Activated CD4-positive, alpha-beta T cell treated with anti-CD3 and anti-CD28 coated beads, Interleukin-2, amount 50 U/mL, for 1 hour (primary cell): ENCODE measurements at places on chromosomes 7 and 10.

- no peak for DNase-seq
Measured at GRCh38 chr7:46233585-46234329, 312.7 kb upstream of the IGFBP3 start.

- DNase-seq, result no peak
Measured at GRCh38 chr10:25210265-25210664, 35.5 kb downstream of the GPR158 start.

GRCh38 chr7:90720984-90721760 lies 125.1 kb downstream of the CDK14 start:
- DNase-seq, result no peak

DNA sequence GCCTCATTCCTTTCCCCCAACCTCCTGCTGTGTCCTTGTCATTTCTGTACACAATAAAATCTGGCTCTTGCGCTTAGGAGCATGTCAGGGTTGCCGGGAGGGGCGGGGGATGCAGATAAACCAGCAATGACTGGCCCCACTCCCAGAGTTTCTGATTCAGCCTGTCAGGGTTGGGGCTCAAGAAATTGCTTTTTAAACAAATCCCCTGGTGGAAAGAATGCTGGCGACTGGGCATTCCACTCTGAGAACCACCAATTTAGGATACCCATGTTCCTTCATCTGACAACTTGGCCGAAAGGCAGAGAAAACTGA lies 376.4 kb downstream of the TCERG1L start:
- no peak for DNase-seq

GRCh38 chr10:100886091-100886490 lies 26.7 kb upstream of the SLF2 start:
- DNase-seq, result no peak

GRCh38 chr7:16900209-16900768 lies 18.5 kb upstream of the AGR3 start:
- no peak for DNase-seq

DNA sequence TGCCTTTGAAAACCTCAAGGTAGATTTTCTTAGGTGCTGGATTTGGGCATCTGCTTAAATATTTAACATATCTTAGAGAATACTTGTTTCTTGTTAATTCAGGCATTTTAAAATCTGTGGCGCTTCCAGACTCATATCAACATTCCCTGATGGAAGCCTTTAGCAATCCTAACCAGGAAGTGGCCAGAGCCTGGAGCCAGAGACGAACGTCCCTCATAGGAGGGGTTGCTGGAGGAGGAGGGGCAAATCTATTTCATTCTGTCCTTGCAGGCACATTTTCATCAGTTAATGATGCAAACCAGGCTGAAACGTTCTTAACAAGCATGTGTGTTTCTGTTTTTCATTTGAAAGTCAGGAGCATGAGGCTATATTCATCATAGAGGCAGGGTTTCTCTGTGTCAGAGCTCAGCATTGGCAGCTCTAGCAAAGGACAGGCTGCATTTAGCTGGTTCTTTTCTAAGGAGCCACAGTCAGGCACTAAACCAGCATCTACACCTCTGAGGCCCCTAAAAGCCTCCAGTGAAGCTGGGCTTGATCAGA lies 17.8 kb upstream of the IFIT2 start:
- no peak for DNase-seq

- no peak for DNase-seq
Measured at GRCh38 chr7:14073543-14073942, 84.1 kb upstream of the ETV1 start.

DNA sequence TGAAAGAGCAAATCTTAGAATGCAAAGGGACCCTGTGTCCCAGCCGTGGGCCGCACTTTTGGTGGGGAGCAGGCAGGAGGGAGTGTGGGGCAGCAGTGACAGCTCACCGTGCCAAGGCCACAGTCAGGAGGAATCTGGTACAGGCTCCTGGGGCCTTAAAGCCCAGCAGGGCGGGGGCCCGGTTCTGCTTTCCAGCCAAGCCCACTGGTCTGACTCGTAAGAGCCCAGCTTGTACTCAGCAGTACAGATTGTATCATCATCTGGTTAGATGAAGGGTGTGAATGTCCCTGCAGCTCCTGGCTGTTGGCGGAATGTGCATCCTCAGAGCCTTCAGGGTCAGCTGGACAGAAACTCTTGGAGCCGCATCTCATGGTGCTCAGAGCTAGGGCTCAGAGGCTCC lies 30.5 kb upstream of the TRIM8 start:
- no peak for DNase-seq

DNA sequence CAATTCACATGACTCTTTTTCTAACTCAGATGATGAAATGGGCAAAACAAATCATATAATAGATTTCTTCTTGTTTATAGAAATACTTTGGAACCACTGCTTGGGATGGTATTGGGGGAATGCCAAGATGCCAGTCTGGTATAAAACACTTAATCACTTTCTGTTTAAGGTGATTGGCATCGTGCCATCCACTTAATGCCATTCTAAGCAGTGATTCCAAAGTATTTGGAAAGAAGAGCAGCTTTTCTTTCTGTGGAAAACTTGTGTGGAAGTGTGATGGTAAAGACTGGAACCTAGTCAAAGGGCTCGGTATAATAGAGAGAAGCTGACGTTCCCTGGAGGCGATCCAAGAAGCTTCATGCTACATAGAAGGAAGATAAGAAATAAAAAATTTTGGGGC lies 120.6 kb downstream of the TMEM26 start:
- no peak for DNase-seq

DNA sequence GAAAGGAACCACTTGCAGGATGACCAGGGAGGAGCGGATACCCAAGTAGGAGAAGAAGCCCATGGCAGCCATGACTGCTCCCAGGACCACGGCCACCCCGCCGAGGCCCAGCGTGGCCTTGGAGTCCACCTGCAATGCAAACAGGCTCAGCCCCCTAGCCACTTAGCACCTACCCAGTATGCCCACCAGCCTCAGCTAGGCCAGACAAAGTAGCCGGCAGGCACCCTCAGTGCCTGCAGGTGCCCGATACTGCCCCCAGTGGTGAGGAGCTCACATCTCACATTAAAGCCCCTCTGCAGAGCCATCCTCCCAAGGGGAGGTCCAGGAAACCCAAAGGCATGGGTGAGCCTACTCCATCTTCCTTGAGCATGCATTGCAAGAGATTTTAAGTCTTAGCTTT lies 6.6 kb downstream of the NPC1L1 start:
- peak; percentile 30 for DNase-seq

DNA sequence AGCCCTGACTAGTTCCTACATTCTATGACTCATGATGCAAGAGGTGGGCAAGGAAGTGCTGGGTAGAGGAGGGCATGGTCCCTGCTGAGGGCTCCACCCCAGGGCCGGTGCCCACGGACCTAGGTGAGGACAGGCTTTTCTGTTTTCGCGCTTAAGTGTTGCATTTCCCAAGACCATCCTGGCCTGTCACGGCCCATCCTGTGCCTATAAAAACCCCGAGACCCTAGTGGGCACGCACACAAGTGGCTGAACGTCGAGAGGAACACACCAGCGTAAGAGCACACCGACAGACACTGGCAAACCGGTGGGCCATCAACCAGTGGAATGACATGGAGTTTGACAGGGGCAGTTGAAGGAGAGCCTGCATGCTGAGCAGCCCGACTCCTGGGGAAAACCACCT lies 680.7 kb upstream of the GHITM start:
- no peak for DNase-seq

DNA sequence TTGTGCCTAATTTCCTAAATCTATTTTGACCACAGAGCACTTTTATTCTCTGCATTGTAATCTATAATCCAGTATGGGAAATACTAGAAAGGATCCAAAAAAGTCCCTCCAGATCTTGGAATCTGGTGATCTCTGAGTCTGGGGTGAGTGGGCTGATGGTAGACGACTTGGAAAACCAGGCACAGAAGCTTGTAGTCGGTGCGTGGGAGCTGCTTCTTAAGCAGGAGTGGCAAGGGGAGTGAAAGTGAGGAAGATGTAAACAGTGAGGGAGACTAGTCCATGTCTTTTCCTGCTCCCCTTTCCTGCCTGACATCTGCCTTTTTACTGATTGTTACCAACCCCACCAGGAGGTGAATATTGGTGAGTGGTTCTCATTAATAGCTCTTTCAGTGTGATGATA lies 6.8 kb downstream of the AUTS2 start:
- no peak for DNase-seq

DNA sequence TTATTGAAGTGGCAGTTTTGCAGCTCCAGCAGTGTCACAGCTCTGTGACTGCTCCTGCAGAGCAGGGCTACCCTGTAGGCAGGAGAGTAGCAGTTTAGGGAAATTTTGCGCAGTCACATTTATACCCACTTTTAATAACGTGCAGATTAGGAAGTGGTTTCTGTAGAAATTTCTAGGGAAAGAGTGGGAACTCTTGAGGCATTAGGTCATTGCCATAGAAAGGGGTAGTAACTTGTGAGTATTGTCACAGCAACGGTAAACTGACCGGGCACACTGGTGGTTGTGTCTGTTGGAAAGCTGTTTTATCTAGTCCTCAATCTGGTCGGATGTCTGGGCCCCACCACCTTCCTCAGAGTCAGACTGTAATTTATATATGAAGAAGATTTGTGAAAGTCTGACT lies 51.9 kb downstream of the CDC14C start:
- DNase-seq, result no peak

DNA sequence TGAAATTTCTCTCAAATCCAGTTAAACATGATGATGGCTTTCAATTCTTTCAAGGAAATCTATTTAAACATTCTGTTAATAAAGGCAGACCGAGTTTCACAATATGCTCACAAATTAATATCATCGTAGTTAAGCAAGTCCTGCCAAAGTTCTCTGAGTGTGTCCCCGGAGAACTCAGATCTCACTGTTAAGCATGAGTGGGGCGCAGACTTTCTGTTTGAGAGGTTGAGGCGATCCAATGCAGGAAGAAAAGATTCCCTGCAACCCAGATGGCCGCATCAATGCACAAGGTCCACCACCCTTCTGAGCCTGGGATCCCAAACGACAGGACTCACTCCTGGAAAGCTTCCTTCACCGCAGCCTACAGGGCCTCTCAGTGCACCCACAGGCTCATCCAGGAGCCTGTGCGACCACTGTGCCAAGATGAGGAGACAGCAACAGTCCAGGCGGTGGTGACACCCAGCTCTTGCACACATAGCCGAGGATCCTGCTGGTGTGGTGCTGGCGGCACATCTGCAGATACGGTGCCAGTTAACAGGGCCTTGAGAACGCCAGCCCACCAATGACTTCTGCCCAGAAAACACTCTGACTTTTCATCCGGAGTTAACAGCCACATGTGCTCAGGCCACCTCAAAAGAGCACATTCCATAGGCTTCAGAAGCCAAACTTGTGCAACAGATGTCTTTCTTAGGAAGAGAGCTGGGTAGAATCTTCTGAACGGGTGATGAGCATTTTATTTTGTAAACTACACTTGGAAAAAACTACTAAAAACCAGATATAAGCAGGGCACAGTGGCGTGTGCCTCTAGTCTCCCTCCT lies 102.1 kb downstream of the ZRANB1 start:
- no peak for DNase-seq

- DNase-seq, result no peak
Measured at GRCh38 chr10:124961248-124961570, 19.3 kb downstream of the ZRANB1 start.

GRCh38 chr7:76204147-76204546 lies 2.5 kb downstream of the SRRM3 start:
- no peak for DNase-seq

GRCh38 chr10:12022580-12023257 lies 19.9 kb downstream of the UPF2 start:
- no peak for DNase-seq

GRCh38 chr7:32347244-32347828 lies 142.8 kb downstream of the LSM5 start:
- peak; percentile 6 for DNase-seq

DNA sequence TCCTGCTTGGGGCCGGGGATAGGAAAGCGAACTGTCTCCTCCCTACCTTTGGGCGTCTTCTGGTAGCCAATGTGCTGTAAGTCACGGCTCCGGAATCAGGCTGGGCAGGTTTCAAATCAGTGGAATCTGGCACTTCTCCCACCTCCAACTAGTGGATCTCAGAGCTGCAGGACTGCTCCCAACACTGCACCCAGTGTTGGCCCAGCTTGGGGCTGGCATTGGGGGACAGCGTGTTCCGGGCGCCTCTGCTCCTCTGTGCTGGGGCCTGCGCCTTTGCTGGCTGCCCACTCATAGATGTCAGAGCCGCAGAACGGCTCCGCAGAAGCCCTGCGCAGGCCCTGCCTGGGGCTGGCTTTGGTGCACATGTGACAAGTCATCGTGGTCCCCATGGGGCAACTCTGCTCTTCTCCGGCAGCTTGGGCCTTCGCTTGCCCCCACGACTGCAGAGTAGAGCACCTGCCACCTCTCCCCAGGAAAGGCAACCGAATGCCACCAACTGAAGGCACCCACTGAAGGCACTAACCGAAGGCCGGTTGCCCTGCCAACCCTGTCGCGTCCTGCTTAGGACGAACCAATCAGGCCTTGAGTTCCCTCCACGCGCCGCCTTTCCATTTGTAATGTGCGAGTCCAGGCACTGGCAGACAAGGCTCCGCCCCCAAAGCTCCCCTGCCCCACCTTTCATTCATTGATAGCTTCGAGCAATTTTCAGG lies 85.5 kb upstream of the ABI1 start:
- no peak for DNase-seq

GRCh38 chr7:47553309-47553708 lies 28.6 kb downstream of the TNS3 start:
- no peak for DNase-seq

GRCh38 chr7:104963991-104964385 lies 50.0 kb upstream of the KMT2E start:
- DNase-seq, result no peak

DNA sequence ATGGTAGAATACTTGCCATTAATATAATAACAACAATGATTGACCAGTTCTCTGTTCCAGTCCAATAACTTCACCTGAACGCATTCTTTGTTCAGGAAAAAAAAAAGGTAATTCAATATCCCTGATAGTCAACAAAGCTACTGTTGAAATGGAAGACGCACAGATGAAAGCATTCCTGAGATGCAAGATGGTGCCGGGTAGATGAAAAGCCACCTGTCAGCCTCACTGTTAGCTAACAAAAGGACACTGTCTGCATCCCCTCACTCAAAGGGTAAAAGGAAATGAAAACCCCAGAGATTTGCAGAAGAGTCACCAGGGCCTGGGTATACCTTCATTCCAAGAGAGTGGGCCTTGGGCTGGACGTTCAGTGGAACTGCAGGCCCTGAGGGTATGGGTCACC lies 357.4 kb downstream of the PLXNA4 start:
- DNase-seq, result no peak

GRCh38 chr10:30231071-30231652 lies 117.9 kb downstream of the MTPAP start:
- DNase-seq, result no peak

- no peak for DNase-seq
Measured at GRCh38 chr10:128879030-128879429, 588.0 kb upstream of the MGMT start.
